Effector memory CD8-positive, alpha-beta T cell (primary cell): ENCODE measurements at places on chromosomes 6 and 20.

- no peak for DNase-seq
Observed at GRCh38 chr6:112202639-112203341, 51.6 kb downstream of the LAMA4 start.

DNA sequence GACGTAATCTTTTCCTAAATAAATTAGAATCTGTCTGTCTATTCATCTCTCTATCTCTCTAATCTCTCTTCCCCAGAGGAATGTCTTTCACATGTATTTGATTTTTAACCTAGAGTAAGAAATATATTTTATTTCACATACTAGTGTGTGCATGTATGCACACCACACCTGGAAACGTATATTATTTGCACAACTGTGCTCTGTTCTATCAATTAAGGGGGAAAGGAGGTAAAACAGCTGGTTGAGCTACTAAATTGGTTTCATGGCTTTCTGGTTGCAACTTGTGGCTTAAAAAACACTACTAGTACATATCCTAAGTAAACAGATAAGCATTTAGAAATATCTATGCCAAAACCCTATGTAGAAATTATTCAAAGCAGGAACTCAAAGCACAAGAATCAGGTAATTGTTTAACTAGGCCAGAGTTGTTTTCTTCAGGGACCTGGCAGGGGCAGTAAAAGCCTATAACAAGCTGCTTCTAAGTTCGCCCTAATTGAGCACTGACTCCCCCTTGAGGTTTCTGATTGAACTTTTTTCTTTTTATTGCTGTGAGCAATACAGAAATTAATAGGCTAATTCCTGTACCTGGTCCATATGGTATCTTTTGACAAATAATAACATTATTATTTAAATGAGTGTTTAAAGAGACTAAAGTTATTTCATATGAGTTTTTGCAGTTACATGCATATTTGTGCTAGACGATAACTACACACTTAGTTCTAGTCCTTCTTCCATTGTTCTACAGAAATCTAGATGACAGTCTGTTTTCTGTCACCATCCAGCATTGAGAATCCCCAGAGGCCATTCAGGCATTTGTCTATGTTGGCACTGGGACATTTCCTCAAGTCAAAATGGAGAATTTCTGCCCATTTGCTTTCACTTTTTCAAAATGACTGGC is 88.6 kb downstream of the MCHR2 start:
- DNase-seq = no peak

- DNase-seq = no peak
Observed at GRCh38 chr6:38282911-38283310, 356.8 kb downstream of the BTBD9 start.

GRCh38 chr20:26209171-26209941 is 512.7 kb upstream of the ZNF337 start:
- DNase-seq = no peak

DNA sequence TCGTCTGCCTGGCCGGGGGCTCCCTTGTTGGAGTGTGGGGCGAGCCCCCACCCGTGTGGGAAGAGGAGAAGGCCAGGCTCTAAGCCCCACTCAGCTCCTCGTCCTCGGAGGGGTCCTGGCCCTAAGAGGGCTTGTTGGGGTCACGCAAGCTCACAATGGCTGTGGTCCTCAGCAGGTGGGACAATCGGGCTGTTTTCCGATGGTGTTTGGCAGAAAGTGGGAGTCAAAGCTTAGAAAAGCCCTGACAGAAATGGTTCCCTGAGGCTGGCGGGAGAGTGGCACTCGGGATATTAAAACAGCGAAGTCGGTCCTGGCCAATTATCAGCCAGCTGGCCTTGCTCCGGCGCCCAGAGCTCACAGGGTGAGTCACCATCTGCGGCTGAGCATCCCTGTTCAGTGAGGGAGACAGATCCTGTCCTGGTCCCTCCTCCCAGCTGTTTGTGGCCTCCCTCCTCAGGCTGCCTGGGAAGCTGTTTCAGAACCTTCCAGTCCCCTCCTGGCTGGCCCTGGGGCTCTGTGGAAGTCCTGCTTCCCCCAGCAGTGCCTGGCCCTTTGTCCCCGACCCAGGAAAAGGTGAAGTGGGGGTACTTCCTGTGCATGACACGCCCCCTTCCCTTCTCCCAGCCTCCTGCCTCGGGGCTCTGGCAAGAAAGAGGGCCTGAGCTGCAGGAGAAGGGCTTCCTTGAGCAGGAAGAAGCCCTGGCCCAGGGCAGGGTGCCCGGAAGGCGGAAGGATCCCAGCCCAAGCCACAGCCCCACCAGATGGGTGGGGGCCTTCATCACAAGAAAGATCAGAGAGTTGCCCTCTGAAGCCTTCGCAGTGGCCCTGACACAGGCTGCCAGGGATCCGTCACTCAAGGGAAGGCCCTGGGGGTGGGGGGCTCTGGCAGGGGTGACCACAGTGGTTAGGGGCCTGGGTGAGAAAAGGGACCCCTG is 53.6 kb upstream of the BHLHE23 start:
- no peak for DNase-seq

- no peak for DNase-seq
Observed at GRCh38 chr6:133512410-133513016, 271.4 kb downstream of the EYA4 start.

GRCh38 chr6:30790724-30791383 is 46.5 kb upstream of the IER3 start:
- no peak for DNase-seq

DNA sequence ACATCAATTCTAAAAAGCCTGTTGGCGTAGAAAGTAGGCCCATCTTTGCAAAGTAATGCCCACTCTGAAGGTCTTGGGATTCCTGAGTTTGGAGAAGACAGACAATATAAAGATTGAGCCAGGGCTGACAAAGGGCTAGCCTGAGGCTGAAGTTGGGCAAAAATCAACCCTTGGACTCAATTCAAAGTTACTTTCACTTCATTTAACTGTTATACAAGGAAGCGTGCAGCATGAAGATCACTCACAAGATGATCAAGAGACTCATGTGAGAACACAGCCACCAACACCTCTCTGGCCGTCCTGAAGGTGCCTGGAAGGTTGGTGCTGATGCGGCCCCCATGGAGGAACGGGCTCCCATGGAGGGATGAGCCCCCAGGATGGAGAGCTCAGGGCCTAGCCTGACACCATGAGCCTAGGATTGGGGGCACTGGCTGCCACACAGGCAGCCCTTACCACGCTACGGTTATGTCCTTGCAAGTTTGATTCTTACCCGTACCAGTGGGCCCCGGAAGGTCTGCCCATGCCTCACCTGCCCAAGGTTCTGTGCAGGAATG is 26.6 kb downstream of the FOXC1 start:
- no peak for DNase-seq

DNA sequence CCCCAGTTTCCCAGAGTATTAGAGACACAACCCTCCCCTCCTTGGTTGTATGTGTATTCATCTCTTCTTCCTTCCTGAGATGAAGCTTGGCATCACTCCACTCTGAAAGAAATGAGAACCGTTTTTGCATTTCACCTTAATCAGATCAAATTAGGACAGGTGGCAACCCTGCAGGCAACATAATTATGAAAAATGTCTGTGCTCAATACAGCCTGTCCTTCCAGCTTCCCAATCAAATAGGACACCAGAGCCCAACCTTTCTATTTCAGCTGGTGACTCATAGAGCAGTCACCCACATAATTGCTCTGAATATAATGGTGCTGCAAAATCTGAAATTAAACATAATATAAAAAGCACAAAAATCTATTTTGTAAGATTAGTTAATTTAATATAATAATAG is 310.2 kb upstream of the AGPAT4 start:
- no peak for DNase-seq

DNA sequence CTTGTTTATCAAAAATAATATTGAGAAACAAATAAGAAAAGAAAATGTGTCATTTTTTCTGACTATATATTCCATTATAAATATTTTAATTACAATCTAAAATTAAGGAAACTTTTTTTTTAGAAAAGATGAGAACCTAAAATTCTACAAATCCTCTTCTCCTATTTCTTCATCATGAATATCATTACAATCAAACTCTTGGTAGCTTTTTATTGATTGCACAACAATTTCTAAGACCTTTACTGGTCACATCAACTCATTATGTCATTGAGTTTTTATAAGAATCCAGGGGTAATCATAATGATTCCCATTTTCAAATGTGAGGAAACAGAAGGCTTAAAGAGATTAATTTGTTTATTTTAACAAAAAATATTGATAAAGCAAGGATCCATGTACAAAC is 841.0 kb downstream of the FRK start:
- no peak for DNase-seq

DNA sequence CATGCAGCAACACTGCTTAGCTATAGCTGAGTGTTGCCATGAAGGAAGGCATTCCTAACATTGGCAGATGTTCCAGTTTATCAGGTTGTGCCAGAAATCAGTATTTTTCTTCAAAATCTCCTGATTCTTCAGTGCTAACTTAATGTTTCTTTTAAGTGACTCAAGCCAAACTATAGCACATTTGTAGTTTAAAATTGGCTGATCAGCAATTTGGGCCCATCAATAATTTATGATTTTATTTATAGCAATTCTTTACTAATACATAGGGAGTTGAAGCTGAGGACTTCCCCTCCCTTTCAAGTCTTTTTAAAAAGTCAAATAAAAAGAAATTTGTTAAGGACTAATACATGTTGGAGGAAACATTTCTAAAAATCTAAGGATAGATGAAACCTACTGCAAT is 383.8 kb upstream of the KHDRBS2 start:
- DNase-seq = no peak

- no peak for DNase-seq
Observed at GRCh38 chr6:69867639-69867976, 1.3 kb downstream of the COL19A1 start.

GRCh38 chr20:62770111-62770910 is 26.0 kb upstream of the MRGBP start:
- DNase-seq = no peak

DNA sequence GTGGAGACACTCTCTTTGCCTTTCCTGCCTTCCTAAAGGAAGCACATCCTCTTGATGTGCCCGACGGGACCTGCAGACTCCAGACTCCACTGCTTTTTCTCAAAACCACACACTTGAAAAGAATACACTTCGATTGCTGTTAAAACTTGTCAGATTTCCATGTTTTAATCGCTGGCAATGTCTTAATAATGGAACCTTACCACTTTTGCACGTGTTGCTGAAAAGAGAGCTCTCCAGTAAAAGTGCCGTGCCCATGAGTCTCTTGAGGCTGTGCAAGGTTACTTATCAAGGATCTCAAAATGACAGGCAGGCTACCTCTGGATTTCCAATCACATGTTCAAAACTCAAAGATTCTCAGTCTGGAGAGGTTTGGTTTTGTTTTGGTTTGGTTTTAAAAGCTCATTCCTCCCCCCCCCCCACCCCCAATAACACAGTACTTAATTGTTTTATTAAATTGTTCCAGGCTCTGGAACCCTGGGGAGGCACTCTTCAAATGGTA is 12.0 kb upstream of the TFAP2A start:
- DNase-seq = no peak

DNA sequence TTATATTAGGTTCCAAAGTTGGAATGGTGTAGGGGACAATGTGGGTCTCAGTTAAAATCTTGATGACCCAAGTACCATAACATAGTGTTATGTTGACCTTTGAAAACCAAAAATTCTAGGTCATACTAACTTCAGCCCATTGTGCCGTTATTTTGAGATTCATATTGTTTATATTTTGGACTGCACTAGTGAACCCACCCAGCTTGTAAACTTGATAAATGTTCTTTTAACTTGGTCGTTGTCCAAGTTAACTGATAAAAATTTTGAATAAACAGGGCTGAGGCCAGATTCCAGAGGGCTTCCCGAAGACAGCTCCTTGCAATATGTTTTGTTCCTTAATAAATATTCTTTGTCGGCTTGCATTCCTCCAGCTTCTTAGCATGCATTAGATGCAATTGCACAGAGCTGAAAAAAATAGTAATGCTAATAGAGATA is 90.3 kb downstream of the BCAS1 start:
- DNase-seq = no peak

DNA sequence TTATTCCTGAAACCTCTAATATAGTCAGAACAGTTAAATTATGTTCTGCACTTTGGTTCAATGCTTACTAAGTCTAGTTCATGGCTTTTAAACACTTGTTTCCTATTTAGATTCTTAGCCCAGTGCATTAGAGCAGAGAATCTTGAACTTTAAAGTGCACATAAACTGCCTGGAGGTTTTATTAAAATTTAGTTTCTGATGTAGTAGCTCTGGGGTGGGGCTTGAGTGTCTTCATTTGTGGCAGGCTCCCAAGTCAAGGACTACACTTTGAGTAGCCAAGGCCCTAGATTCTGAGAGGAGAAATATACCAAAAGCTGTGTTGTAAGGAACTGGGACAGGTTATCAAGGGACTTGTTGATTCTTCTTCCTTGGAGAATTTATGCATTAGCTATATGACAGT is 1604.2 kb downstream of the KHDRBS2 start:
- no peak for DNase-seq

DNA sequence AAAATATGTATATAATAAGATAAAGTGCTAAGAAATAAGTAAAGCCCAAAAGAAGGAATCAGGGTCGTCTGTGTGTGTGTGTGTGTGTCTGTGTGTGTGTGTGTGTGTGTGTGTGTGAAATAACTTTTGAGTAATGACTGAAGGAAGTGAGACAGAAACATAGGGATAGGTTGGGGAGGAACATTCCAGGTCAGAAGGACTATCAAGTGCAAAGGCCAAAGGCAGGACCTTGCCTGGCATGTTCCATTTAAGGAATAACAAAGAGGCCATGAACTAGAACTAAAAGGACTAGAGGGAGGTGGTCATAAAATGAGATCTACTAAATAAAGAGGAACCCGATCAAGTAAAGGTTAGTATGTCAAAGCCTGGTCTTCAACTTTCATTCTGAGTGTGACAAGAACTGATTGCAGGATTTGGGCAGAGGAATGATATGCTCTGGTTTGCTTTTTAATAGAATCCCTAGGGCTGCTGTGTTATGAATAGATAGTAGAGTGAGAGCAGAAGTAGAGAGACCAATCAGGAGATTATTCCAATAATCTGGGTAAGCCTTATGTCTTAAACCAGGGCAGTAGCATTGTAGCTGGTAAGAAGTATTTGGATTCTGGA is 6.9 kb downstream of the ENPP3 start:
- no peak for DNase-seq

- no peak for DNase-seq
Observed at GRCh38 chr6:111521497-111522270, 38.7 kb upstream of the REV3L start.

GRCh38 chr6:105675715-105676397 is 273.0 kb upstream of the PREP start:
- no peak for DNase-seq
